ENCODE measurements at places on chromosomes 11 and 22.

GRCh38 chr11:66349084-66349386, 1.6 kb upstream of the B4GAT1 start:
- no peak for DNase-seq

DNA sequence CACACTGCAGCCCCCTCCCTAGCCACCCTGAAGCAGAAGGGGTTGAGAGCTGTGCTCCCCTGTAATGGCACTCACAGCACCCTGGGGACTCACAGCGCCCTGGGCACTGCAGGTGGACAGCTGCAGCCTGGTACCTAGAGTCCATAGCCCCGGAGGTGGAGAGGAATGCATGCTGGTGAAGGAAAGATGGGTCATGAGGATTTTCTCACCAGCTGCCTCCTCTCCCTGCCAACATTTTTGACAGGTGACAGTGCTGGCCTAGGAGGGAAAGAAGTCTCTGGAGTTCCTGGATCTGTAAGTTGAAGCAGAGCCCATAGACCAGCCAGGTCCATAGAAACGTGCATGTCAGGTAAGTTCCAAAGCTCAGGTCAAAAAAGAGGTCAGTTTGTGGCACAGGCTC, 330.5 kb downstream of the TENM4 start:
- no peak for DNase-seq

DNA sequence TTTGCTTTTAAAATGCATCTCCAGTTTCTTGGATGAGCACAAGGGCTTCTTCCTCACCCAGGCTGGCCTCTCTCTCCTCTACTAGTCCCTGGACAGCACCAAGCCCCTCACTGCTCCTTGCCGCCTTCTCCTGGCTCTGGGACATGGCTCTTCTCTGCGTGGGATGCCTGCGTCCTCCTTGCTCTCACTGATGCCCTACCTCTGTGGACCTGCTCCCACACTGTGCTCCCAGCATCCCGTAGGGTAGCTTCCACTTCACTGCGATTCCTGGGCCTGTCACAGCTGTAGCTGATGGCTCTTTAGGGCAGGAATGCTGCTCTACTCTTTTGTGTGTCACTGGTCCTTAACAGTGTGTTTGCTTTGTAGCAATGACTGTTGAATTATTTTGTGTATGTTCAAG, 136.3 kb downstream of the SNX19 start:
- DNase-seq, result no peak

GRCh38 chr11:125168918-125169456, 4.4 kb downstream of the PKNOX2 start:
- DNase-seq, result no peak

- DNase-seq, result peak; percentile 80
These were observed 714 bp downstream of the CD59 start for GRCh38 chr11:33735271-33736147.

DNA sequence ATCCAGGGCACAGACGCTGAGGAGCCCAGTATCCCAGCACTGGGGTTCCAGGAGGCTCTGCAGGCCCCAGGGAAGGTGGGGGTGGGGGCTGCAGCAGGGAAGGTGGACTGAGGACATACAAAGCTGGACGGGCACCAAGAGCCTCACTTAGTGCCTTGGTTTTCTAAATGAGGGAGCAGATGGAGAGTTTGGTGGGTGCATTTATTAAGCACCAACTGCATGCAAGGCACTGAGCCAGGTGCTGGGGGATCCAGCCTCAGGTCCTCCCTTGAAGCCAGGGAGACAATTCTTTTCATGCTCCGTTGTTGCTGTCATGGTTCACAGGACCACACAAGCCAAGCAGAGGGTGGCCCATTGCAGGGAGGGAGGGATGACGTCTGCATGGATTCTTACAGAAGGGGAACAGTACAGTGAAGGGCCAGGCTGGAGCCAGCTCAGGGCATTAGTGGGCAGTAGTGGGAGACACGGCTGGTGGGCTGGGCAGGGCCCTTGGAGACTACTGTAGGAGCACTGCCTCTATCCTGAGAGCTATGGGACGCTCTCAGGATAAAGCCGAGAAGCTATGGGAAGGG, 65.0 kb downstream of the MACROD1 start:
- DNase-seq, result no peak

GRCh38 chr22:45553351-45554039, 50.8 kb downstream of the FBLN1 start:
- peak; percentile 75 for DNase-seq

DNA sequence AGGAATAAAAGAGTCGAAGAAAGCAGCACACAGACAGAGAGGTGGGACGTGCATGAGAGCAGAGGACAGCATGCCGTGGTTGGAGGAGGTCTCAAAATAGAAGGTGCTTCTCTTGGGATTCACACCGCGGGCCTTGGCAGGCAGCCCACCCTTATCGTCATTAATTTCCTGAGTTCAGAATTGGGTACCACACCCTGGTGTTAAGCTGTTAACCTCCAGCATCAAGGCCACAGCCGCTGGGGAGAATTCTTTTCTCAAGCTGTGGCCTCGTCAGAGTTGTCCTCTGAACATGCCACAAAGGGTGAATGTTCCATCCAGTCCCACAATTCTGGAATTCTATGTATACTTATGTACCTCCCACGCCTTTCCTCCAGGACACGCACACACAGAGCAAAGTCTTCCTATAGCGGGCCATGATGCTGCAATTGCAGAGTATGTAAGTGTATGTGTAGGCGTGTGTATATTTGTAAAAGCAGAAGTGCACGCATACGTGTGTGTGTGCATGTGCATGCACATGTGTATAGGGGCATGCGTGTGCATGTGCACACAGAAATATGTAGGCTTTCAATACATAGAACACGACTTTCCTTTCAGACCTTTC, 39.0 kb downstream of the ADAMTS8 start:
- no peak for DNase-seq

- DNase-seq, result peak; percentile 75
These were observed 3.7 kb upstream of the POLD4 start for GRCh38 chr11:67356864-67357561.

DNA sequence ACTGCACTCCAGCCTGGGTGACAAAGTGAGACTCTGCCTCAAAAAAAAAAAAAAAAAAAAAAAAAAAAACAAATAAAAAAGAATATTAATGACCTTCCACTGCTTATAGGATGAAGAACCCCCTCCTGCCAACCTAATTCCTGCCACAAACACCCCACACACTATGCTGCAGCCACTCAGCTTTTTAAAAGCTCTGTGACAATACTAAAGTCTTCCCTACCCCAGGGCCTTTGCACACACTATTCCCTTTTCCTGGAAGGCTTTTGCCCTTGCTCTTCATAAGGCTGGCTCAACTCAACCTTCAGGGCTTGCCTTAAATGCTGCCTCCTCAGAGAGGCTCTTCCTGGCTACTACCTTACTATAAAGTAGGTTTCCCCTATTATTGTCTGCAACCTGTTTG, 10.8 kb upstream of the KCNJ11 start:
- DNase-seq, result no peak

DNA sequence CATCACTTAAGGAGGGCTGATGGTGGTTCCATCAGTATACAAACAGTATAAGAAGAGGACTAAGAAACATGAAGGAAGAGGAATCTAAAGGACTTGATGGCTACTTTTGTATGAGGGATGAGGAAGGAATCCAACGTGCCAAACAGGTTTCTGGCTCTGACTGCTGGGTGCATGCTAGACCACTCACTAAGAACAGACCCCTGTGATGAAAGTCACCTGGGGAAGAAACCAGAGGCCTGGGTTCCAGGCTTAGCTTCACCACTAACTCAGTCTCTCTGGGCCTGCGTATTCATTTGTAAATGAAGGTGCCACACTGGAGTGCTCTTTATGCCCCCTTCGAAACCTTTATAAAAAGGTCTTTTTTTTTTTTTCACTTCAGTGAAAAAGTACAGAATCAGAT, 55.1 kb downstream of the AAMDC start:
- DNase-seq, result no peak

- no peak for DNase-seq
These were observed 8.0 kb downstream of the GNG3 start for GRCh38 chr11:62715150-62716130.

- no peak for DNase-seq
These were observed 20.1 kb downstream of the TMPRSS13 start for GRCh38 chr11:117908959-117909610.

DNA sequence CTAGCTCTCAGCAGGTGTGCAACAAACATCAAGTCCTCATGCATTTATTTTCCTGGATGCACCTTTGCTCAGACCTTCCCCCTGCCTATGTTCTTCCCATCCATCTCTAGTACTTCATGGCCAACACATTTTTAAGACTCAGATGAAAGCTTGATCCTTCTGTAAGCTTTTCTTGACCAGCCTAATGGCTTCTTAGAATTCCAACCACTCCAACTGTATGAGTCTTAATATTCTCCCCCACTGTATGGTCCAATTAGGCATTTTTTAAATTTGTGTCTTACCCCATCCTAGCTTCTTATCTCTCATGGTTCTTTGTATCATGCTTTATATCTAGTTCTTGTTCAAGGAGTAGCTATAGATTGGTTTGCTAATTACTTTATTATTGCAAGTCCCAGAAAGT, 44.8 kb downstream of the TENM4 start:
- no peak for DNase-seq

DNA sequence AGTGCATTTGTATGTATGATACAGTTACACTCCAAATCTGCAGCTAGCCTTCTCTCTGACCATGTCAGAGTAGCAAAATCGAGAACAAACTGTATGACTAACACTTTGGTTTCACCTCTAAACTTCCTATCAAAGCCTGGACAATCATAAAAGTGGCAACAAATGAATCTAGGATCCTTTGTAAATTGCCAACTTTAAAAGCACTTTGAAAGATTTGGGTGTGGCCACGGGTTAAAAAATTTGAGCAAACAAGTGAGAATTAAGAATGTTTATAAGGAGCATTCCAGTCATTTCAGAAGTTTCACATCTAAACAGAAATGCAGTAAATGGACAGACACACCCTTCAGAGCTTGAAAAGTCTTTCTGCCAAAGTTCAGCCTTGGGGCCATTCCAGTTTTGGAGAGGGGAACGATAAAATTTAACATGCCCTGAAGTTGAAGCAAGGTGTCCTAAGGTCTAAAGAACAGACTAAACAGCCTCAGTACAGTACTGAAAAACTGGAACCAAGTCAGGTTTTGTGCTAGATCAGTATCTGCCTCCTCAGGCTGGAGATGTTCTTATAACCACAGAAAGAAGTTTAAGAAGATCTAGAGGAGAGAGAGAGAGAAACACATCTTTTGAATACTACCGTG, 181.9 kb upstream of the BDNF start:
- no peak for DNase-seq

- no peak for DNase-seq
These were observed 11.6 kb downstream of the PLAAT4 start for GRCh38 chr11:63548178-63548577.

GRCh38 chr11:70734379-70734778, 336.1 kb downstream of the CTTN start:
- DNase-seq, result no peak

DNA sequence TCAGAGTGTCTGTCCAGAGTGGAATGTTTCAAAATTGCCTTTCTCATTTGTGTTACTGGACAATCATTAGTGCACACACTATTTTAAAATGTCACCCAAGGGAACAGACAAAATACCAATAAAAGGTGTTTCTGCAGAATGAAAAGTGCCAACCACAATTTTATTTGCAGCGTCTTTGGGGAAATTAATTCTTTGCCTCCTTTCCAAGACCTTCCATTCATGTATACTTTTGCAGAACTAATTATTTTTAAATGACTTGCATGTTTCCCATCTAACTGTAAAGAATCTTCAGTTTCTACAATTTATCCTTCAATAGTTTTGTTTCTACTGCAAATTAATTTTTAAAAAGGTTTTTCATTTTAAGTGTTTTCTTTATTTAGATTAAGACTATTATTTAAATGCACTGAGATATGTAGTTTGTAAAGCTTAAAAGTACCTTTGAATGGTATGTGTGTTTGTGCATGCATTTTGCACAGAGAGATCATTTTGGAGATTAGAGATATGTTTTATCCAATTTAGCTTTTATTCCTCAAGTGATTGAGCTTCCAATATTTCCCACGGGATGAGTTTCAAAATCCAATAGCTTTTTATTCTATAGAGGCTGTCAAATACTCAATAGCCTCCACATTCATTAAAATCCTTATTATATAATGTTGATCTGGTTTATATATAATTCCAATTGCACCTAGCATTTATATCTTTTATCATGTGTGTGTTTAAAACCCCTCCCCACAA, 1235.7 kb downstream of the LRRC4C start:
- no peak for DNase-seq

GRCh38 chr11:49221112-49221511, 12.7 kb upstream of the FOLH1 start:
- DNase-seq, result no peak

DNA sequence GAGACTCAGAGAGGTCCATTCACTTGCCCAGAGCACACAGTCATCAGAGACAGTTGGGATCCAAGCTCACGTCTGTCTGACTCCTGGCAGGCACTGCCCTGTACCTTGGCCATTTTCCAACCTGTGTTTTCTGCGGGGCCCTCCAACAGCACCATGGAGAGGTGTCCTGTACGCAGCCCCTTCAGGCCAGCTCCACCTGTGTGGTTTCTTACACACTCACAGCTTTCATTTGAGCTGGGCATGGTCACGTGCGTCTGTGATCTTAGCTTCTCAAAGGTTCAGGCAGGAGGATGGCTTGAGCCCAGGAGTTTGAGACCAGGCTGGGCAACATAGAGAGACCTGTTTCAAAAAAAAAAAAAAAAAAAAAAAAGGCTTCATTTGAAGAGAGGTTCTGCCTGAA, 24.4 kb downstream of the TOM1 start:
- DNase-seq, result no peak

DNA sequence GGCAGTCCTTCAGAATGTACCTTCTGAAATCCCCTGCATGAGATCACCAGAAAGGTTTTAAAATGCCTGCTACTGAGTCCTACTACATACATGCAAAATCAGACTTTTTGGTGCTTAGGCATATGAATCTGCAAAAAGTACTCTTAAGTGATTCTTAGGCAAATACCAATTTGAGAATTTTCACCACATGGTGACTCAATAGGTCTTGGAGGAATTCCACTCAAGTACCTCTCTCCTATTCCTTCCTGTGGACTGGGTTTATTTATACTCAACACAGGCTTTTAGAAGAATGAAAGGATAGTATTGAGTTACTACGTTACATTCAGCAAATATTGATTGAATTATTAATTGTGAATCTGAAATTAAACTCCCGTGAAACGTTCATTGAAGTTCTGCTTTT, 223.9 kb downstream of the CNTN5 start:
- DNase-seq, result no peak

DNA sequence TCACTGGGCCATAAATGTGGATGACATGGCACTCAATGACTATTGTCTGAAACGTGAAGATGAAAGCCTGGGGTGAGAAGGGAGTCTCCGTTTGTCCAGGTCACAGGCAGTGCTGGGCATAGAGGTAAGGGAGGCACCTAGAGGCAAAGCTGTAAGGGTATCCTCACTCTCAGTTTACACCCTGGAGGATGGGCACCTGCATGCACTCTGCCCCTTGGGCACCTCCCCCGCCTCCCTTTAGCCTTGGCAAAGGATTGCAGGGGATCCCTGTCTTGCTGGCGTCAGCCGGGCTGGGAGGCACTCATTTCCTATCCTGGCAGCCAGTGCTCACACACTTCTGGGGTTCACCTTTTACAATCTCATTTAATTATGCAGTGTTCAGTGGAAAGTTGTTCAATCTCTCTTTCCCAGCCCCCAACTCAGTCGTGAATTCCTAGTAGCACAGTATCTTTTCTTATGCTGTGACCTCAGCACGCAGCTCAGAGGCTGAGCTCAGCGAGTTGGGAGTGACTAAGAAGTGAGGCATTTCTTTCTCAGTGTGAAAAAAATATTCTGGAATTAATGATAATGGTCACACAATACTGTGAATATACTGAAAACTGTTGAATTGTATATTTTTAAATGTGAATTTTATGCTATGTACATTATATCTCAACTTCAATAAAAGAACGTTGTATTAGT, 866.6 kb downstream of the BRD1 start:
- DNase-seq, result no peak

Measured in erythroblast (primary cell).